ENCODE measurements at places on chromosomes 1 and 21. TPM values are rescaled to one million over a fixed set of nuclear protein-coding genes. Genes with fewer than 3 reads are reported as not detected.

DNA sequence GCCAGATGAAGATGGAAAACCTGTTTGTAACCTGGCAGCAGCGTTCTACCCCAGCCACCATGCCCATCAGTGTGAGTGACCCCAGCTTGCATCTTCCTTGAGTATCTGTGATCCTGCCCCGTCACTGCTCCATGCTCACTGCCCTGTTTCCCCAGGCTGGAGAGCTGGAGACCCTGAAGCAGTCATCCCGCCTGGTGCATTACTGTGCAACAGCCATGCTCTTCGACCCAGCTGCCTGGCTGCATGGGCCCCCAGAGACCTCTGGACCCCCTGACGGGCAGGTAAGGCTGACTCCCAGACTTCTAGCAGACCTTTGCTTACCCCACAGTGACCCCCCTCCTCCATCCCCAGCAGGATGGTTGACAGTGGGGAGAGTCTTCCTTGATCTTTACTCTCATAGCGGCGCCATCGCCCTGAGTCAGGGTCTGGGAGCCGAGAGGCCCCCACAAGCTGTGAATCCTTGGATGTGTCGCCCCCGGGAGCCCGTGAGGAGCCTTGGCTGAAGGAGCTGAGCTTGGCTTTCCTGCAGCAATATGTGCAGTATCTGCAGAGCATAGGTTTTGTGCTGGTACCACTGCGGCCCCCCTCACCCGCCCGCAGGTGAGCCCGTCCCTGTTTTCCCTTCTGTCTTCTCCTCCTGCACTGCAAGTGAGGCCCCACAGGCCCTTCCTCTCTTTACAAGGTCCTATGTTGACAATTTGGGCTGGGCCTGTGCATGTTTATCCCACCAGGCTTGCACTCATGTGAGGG lies 10.4 kb downstream of the HYI start:
- no peak overlapping the region for H3K27ac ChIP-seq
- no peak for DNase-seq
- H3K4me3 ChIP-seq, result no peak overlapping the region
- H3K36me3 ChIP-seq, result peaks cover 58% of the 10 kb centered on the region

GRCh38 chr1:59506952-59507351 lies 210.1 kb downstream of the FGGY start:
- H3K4me3 ChIP-seq, result no peak overlapping the region
- DNase-seq, result no peak
- no peaks in the 10 kb centered on the region for H3K27me3 ChIP-seq
- H3K4me1 ChIP-seq, result peaks cover 7% of the 10 kb centered on the region

GRCh38 chr1:100583827-100584226 lies 45.9 kb downstream of the GPR88 start:
- no peaks in the 10 kb centered on the region for H3K36me3 ChIP-seq
- H3K4me3 ChIP-seq, result no peak overlapping the region
- H3K27me3 ChIP-seq, result peaks cover 9% of the 10 kb centered on the region
- H3K4me1 ChIP-seq, result peaks cover 5% of the 10 kb centered on the region
- H3K27ac ChIP-seq, result no peak overlapping the region

DNA sequence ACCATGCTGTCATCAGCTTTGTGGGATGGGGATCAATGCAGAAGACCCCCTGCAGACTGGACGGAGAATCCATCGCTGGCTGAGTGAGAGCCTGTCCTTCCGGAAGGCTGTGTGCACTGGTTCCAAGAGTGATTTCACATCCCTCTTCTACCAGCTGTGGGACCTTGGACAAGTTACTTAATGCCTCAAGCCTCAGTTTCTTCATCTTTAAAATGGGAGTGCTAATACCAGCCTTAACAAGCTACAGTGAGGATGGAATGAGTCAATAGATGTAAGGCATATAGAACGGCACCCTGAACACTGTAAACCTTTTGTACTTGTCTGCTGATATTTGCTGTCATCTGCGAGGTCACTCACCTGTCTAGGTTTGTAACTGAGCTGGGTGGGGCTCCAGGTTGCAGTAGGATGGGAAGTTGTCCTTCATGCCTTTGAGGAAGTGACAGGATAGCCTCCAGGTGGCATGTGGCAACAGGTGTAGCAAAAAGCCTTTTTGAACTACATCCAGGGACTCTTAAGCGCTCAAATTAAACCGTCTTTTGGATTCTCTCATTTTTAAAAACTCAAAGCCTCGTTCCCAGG lies 27.5 kb downstream of the TMEM51 start:
- H3K27me3 ChIP-seq, result peaks cover 7% of the 10 kb centered on the region
- no peak overlapping the region for H3K4me3 ChIP-seq
- no peak overlapping the region for H3K27ac ChIP-seq
- no peaks in the 10 kb centered on the region for H3K36me3 ChIP-seq
- DNase-seq, result no peak
- no peaks in the 10 kb centered on the region for H3K4me1 ChIP-seq

GRCh38 chr1:227320476-227320875 lies 2.2 kb upstream of the CDC42BPA start:
- H3K4me1 ChIP-seq, result peaks cover 22% of the 10 kb centered on the region
- H3K27me3 ChIP-seq, result peaks cover 67% of the 10 kb centered on the region
- H3K27ac ChIP-seq, result no peak overlapping the region

- H3K27me3 ChIP-seq, result no peaks in the 10 kb centered on the region
- no peak for DNase-seq
- no peaks in the 10 kb centered on the region for H3K36me3 ChIP-seq
- H3K27ac ChIP-seq, result no peak overlapping the region
- no peaks in the 10 kb centered on the region for H3K4me1 ChIP-seq
These were observed 14.0 kb upstream of the MIXL1 start for GRCh38 chr1:226209307-226210059.

- no peaks in the 10 kb centered on the region for H3K27me3 ChIP-seq
- no peak overlapping the region for H3K4me3 ChIP-seq
- no peaks in the 10 kb centered on the region for H3K36me3 ChIP-seq
- H3K4me1 ChIP-seq, result no peaks in the 10 kb centered on the region
- DNase-seq, result no peak
- H3K27ac ChIP-seq, result no peak overlapping the region
These were observed 1135.2 kb downstream of the AMY1C start for GRCh38 chr1:104884939-104885338.

DNA sequence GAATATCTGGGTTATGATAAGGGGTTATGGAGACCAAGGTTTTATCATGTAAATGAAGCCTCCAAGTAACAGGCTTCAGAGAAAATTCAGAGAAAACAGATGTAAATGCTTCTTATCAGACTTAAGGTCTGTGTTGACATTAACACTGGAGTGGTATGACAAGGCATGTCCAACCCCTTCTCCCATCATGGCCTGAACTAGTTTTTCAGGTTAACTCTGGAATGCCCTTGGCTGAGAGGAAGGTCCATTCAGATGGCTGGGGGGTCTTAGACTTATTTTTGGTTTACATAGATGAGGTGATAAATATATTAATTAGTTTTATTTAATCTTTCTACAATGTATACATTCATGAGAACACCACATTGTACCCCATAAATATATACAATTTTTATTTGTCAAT lies 399.6 kb downstream of the TBX15 start:
- no peak overlapping the region for H3K27ac ChIP-seq
- H3K4me1 ChIP-seq, result no peaks in the 10 kb centered on the region
- no peaks in the 10 kb centered on the region for H3K36me3 ChIP-seq
- H3K27me3 ChIP-seq, result no peaks in the 10 kb centered on the region
- DNase-seq, result no peak

GRCh38 chr1:65001231-65001792 lies 35.0 kb upstream of the JAK1 start:
- DNase-seq, result peak; percentile 26
- peaks cover 30% of the 10 kb centered on the region for H3K4me1 ChIP-seq
- no peaks in the 10 kb centered on the region for H3K36me3 ChIP-seq

DNA sequence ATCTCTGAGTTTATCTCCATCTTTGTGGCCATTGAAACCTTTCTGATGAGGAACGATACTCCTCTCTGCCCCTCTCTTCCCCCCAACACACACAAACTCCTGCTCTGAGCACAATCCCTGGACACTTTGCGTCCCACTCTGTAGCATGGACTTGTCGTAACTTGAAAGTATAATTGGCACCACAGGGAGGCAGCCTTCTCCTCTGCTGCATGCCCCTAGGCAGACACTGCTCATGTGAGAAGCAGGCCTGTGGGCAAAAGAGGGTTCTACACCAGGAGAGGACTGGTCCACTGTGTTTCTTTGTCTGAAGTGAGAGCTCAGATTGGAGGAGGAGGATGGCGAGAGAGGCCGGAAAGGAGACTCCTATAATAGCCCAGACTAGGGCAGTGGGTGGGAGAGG lies 3.8 kb upstream of the PARS2 start:
- H3K36me3 ChIP-seq, result no peaks in the 10 kb centered on the region
- no peak for DNase-seq
- H3K27me3 ChIP-seq, result no peaks in the 10 kb centered on the region
- peaks cover 9% of the 10 kb centered on the region for H3K4me1 ChIP-seq
- H3K27ac ChIP-seq, result no peak overlapping the region
- no peak overlapping the region for H3K4me3 ChIP-seq

- peaks cover 3% of the 10 kb centered on the region for H3K36me3 ChIP-seq
- no peaks in the 10 kb centered on the region for H3K27me3 ChIP-seq
- peaks cover 49% of the 10 kb centered on the region for H3K4me1 ChIP-seq
- H3K4me3 ChIP-seq, result peak overlapping the region; percentile 95
These were observed 1.1 kb upstream of the CD46 start for GRCh38 chr1:207750631-207751305.

GRCh38 chr21:14864211-14865021 lies 200.4 kb downstream of the NRIP1 start:
- no peak overlapping the region for H3K27ac ChIP-seq
- peak; percentile 19 for DNase-seq
- peaks cover 10% of the 10 kb centered on the region for H3K27me3 ChIP-seq
- no peak overlapping the region for H3K4me3 ChIP-seq

DNA sequence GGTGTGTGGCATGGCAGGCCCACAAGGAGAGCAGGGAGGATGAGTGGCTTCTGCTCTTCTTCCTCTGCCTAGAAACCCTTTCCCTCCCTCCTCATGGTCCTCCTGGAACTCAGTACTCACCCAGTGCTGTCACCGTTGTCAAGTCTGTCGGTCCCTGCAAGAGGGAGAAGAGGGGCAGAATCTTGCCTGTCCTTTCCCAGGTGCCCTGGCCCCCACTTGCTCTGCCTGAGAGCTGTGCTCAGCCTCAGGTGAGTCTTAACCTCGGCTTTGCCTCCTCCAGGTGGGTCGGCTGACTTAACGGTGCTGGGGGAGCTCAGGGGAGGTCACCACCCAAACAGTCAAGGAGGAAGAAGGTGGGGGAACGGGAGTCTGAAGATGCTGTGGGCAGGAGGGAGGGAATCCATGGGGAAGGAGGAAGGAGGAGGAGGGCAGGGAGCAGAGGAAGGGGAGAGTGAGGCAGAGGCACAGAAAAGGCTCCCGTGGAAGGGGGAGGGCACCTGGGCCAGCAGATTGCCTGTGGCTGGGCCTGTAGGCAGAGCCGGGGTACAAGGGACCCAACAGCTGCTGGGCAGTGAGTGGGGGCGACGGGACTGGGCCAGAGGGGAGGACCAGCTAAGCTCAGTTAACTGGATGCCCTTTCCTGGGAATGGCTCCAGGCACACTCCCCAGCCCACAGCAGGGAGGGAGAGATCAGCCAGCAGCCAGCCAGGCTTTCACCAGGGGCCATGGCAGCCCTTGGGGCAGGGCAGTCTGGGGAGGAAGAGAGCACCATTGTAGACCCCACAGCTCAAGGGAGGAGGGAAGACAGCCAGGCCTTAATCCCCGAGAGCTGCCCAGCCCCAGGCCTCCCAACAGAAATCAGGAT lies 26.3 kb downstream of the CTNNBIP1 start:
- no peak for DNase-seq
- no peak overlapping the region for H3K27ac ChIP-seq
- H3K36me3 ChIP-seq, result no peaks in the 10 kb centered on the region
- no peaks in the 10 kb centered on the region for H3K27me3 ChIP-seq

DNA sequence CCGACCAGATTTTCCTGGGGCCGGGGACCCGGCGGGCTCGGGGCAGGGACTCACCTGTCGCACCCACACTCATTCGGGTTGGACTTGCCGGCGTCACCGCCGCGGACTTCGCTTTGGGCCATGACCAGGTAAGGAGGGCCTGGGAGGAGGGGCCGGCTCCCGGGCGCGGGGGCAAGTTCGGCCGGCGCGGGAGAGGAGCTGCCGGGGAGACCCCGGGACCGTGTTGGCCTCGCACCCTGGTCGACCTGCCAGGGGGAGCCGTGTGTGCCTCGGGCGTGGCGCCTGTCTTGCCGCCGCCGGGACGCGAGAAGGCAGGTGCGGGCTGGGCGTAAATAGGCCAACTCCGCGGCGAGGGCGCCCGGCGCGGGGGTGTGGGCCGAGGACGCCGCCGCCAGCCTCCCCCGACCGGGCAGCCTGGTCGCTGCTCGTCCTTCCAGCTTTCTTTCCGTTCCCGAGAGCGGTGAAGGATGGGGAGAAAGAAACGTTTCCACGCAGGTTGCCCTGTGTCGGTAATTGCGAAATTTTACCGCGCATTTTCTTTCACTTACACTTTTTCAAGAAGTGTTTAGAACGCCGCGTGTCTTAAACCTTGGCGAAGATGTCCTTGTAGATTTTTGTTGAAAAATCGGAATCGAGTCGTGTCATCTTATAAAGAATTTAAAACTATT lies 558 bp downstream of the USP1 start:
- peaks cover 30% of the 10 kb centered on the region for H3K4me1 ChIP-seq
- H3K36me3 ChIP-seq, result peaks cover 38% of the 10 kb centered on the region
- H3K27me3 ChIP-seq, result no peaks in the 10 kb centered on the region
- peak overlapping the region; percentile 97 for H3K27ac ChIP-seq

DNA sequence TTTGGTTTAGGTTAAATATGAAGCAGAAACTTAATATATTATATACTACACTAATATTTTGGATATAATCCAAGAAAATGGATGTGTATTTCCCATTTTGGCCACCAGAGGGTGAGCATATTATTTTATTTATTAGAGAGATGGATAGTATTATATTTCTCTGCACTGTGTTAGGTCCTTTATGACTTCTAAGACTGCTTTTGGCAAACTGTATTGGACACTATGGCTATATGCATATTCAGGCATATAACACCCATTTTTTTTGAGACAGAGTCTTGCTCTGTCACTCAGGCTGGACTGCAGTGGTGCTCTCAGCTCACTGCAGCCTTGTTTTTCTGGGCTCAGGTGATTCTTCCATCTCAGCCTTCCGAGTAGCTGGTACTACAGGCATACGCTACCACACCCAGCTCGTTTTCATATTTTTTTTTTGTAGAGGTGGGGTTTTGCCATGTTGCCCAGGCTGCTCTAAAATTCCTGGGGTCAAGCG lies 17.8 kb upstream of the PGM1 start:
- no peaks in the 10 kb centered on the region for H3K27me3 ChIP-seq
- peaks cover 6% of the 10 kb centered on the region for H3K36me3 ChIP-seq
- H3K27ac ChIP-seq, result no peak overlapping the region
- H3K4me1 ChIP-seq, result no peaks in the 10 kb centered on the region
- H3K4me3 ChIP-seq, result no peak overlapping the region

LHX8 gene
- total RNA-seq, result not detected

OR2T29 gene
- total RNA-seq, result not detected

ZNF648 gene
- not detected for total RNA-seq

SERTAD4 gene
- total RNA-seq, result not detected

ATP6V1G3 gene
- total RNA-seq, result not detected

SEMA6C gene
- 2.0 TPM for total RNA-seq

BTBD19 gene
- total RNA-seq, result 19.8 TPM

KRTAP10-9 gene
- not detected for total RNA-seq
